ENCODE measurements at places on chromosomes 1 and 21.

- DNase-seq: no peak
These were observed 8.8 kb upstream of the UAP1 start for GRCh38 chr1:162552684-162553252.

DNA sequence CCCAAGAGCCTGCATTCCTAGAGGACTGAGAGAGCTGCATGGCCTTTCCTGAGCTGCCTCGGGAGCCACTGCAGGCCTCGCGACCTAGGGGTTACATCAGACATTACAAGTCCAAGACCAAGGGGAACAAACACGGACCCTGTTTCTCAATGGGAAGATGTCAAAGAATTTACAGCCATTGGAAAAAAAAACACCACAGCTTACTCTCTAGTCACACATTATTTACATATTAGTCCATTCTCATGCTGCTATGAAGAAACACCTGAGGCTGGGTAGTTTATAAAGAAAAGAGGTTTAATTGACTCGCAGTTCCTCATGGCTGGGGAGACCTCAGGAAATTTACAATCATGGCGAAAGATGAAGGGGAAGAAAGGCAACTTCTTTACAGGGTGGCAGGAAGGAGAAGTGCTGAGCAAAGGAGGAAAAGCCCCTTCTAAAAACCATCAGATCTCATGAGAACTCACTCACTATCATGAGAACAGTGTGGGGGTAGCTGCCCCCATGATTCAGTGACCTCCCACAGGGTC, 8.4 kb upstream of the PRMT2 start:
- DNase-seq: no peak

DNA sequence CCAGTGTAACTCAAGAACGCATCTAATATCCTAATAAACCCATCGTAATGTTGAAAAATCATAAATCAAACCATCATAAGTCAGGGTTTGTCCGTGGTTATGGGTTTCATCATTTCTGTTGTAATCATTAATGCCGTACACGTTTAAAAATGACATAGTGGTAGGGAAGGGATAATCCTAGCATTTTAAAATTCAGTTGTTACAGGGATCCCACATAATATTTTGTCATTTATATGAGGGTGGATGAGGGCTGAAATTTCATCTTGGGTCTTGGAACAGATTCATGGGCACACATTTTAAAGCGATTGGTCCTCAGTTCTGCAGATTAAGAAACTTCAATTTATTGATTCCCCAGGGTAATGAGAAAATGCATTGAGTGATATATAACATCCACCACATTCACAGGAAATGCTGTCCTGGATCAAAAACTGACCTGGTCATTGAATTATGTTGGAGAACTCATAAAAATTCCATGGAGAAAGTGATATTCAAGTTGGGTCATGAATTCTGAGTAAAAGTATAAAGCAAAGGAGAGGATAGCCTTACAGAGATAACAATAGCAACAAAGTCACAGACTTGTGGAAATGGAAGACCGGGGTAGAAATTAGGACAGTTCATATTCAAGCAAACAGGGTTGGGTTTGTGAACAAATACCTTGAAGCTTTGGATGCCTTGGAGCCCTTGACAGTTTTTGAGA, 1527.3 kb upstream of the TPTE start:
- no peak for DNase-seq

DNA sequence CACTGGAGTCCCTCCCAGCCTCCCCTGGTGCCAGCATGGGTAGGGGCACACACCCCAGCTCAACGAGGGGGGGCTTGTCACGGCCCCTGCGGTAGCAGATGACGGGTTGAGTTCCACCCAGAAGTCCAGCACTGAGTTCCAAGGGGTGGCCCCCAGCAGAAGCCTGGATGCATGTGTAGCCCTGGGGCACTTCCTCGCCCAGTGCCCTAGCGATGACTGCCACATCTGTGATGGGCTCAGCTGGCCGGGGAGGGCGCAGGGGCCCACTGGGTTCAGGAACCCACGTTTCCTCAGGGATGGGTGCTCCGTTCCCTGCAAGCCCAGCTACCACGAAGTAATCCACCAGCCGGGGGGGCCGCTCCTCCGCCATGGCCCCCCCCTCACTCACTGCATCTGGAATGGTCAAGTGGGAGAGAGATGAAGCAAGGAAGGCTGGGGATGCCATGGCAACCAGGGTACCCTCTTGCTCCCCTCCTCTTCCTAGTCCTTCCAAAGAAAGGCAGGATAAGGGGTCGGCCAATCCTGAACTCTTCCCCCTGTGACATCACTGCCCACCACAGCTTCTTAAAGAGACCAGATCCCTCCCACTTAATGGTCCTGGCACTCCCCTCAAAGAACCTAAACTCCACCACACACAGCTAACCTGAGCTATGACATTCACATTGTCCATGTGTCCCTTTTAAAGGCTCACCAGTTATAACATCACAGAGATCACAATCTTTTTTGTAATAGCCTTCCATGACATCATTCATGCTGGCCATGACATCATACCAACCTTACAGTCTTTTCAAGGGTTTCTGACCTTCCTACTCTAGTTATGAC, 2.3 kb downstream of the DENND4B start:
- DNase-seq: no peak

DNA sequence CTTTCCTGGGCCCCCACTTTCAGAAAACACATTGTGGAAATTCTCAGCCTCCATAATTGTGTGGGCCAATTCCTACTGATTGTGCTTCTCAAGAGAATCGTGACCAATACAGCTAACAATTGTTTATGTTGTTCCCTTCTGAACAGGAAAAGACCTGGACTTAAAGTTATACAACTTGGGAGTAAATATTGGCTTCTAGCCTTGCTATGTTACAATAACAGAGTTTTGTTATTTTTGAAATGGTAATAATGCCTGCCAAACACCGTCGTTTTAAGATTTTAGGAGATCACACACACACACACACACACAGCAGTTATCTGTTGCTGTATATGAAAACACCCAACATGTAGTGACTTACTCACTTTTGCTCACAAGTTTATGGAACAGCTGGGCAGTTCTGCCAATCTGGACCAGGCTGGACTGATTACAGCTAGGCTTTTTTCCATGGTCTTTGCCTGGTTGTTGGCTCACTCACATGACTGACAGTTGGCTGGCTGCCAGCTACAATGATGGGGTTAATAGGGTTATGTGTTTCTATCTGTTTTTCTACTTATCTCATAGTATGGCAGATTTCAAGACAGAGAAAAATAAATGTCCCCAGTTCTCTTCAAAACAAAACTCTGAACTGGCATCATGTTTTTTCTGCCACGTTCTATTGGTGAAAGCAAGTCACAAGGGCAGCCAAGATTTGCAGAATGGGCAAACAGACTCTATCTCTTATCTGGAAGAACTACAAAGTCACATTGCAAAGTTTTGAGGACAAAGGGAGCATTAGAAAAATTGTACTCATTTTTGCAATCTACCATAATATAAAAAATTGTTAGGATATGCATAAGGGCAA, 447.5 kb downstream of the NEGR1 start:
- DNase-seq: no peak

GRCh38 chr1:10989095-10989494, 23.4 kb upstream of the TARDBP start:
- no peak for DNase-seq

GRCh38 chr21:38257667-38258066, 876 bp downstream of the KCNJ15 start:
- DNase-seq: no peak

- DNase-seq: no peak
These were observed 8.3 kb upstream of the PLA2G2A start for GRCh38 chr1:19987719-19988118.

GRCh38 chr1:76141929-76142328, 67.4 kb downstream of the ST6GALNAC3 start:
- no peak for DNase-seq

GRCh38 chr1:17335821-17336710, 28.1 kb downstream of the PADI4 start:
- no peak for DNase-seq

- no peak for DNase-seq
These were observed 58.7 kb upstream of the PDE9A start for GRCh38 chr21:42594616-42595282.

DNA sequence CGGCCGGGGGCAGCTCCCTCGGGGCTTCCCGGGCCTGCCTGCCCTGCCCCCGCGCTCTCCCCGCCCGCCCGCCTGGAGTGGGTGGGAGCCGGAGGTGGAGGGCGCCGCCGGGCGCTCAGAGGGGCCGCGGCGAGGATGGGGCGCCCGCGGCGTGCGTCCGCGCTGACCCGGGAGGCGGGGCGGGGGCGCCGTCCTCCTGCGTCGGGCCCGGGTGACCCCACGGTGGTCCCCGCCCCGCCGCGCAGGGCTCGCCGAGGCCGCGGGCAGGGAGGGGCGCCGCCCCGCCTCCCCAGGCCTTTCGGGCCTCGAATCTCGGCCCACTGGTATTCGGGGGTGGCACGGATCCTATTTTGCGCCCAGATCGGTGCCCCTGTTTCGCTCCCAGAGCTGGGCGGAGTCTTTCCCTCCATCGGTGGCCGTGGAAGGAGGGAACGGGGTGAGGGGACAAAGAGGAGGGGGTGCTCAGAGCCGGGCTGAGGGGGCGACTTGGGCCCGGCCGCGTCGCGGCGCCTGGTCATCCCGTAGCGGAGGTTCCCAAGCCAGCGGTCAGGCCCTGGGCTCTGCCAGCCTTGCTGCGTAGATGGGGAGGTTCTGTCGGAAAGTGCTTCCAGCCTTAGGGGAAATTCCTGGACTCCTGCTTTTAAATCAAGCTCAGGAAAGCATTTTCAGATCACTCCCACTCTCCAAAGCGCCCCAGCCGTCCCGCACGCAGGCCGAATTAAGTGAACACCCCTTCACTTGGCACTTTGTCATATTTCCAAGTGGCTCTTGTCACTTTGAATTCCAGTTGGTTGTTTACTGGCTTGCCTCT, 545 bp downstream of the PATJ start:
- DNase-seq: no peak

Data from GOT3 (cell line).